ENCODE measurements at places on chromosomes 1 and 21.

DNA sequence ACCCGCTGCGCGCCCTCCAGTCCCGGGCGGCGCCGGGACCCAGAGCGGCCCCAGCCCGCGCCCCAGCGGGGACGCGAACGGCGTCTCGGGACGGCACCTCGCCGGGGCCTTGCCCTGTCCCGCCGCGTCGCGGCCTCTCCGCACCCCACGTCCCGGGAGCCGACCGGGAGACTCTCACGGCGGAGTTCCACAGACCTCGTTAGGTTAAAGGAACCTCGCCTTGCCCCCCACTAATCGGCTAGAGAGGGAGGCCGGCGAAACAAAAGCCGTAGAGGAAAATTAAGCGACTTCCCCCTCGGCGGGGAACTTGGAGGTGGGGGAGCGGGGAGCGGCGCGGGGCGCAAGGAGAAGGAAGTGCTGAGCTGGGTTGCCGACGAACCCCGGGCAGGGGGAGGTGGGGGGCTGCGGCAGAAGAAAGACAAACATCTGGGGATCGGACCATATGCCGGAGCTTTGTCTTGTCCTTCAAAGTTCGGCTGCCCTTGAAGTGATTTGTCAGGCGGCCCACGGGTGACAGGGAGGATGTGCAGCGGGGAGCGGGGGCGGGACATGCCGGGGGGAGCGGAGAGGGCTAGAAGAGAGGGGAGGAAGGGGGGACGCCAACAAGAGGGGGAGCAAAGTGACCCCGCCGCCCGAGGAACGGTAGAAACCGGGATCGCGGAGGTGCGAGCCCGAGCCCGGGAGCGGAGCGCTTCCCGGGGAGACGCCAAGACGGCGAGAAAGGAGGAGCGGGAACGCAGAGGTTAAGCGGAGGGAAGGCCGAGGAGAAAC lies 120.0 kb upstream of the RRP15 start:
- DNase-seq, result peak; percentile 78

- DNase-seq, result no peak
Measured at GRCh38 chr1:96220651-96221050, 500.9 kb upstream of the PTBP2 start.

- DNase-seq, result peak; percentile 24
Measured at GRCh38 chr1:52727114-52727586, 897 bp downstream of the ZYG11B start.

DNA sequence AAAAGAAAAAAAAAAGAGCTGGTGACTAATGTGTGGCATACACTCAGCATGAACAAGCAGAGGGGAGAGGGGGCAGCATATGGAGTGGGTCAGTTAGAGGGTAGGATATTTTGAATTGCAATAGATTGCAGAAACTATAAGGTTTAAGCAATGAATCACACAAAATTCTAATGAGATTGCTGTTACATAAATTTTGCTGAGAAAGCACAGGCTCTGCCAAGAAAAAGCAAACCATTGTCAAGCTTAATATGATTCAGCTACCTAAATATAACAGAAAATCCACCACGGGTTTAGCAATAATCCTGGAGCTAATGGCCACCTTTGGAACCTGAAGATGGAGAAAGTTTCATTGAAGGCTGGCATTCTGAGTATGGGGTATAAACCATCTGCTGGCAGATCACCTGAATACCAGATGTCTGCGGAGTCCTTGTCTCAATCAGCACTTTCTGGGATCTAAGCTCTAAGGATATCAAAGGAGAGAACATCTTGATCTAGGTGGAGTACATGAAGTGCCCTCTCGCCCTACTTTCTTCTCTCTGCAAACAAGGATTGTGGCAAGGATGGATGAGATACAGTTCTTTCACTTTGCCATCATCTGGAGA lies 30.3 kb upstream of the ANGPTL7 start:
- DNase-seq, result no peak

DNA sequence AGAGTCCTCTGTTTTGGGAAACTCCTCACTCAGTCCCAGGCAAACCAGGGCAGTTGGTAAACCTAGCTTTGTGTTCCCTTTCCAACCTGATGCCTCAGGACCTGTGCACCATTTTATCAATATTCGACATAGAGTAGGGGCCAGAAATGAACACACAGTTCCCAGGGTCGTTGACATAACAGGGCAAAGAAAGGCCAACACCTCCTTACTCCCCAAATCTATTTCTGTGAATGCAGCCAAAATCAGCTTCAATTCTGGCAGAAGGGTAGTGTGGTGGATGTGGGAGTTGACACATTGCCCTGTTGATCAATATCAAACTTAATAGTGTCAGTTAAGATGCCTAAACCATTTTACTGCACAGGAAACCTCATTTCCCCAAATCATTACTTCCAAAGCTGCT lies 104.6 kb upstream of the SPATA6 start:
- DNase-seq, result no peak

DNA sequence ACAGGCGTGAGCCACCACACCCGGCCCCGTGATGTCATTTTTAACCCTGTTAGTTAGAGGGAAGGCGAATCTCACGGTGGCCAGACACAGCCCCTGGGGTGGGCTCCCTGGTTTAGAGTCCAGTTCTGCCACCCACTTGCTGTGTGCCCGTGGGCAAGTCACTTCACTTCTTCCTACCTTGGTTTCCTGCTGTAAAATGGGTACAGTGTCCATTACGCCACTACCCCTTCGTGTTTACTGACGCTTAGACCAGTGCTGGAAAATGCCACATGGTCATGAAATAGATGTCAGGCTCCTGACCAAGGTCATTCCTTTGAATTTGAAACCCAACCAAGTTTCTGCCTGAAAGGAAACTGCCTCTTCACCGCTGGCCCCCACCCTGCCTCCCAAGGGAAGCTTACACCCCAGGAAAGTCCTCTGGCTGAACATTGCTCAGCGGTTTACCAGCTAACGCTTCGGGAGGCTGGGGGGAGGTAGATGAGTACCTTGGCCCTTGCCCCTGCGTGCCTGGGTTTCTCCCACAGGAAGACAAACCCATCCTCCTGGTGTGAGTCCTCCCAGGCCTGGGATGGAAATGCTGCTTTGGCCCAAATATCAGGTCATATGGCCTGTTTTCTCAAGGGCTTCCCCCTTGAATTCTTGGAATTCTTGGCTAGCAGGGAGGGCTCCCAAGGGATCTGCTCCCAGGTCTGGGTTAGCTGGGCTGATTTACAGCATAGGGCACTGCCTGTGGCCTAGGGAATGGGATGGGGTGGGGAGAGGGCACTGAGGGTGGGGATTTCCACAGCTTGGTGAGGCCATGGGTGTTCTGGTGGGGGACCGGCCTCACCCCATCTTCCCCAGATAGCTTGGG lies 7.6 kb upstream of the AADACL4 start:
- no peak for DNase-seq

GRCh38 chr1:217969428-217969827 lies 315.7 kb upstream of the RRP15 start:
- no peak for DNase-seq

GRCh38 chr21:30434033-30434631 lies 4.1 kb downstream of the KRTAP13-4 start:
- no peak for DNase-seq

- no peak for DNase-seq
Measured at GRCh38 chr1:18057623-18058022, 50.0 kb upstream of the IGSF21 start.

GRCh38 chr1:167054946-167055630 lies 35.1 kb downstream of the GPA33 start:
- DNase-seq, result no peak

DNA sequence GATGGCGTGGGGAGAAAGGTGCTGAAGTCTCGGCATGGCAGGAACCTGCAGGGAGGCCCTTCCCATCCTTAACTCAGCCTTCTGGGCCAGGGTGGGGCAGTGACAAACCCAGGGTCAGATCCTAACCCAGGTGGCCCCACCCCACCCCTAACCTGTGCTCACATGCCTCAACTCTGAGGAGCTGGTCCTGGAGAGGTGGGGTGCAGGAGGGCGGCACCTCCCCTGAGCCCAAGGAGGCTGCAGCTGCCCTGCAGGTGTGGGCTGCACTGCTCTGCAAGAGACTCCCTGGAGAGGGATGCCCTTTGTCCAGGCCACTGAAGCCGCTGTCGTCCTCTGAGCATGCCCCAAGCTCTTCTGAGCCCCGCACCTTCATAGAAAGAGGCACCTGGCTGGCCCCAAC lies 15.2 kb upstream of the ADAMTSL4 start:
- no peak for DNase-seq

GRCh38 chr1:67869233-67869632 lies 36.0 kb upstream of the GNG12 start:
- DNase-seq, result peak; percentile 94

GRCh38 chr1:180218806-180219765 lies 11.0 kb upstream of the LHX4 start:
- no peak for DNase-seq

GRCh38 chr1:24070821-24071393 lies 41.0 kb downstream of the MYOM3 start:
- DNase-seq, result peak; percentile 65

GRCh38 chr1:36161641-36162531 lies 5.9 kb downstream of the MAP7D1 start:
- no peak for DNase-seq

GRCh38 chr1:203153051-203153988 lies 22.3 kb downstream of the MYBPH start:
- no peak for DNase-seq

Data from NCI-H1694 treated with DMSO at 0.1 percent for 48 hours (cell line).